Memory B cell (primary cell): ENCODE measurements at places on chromosomes 3 and 15.

DNA sequence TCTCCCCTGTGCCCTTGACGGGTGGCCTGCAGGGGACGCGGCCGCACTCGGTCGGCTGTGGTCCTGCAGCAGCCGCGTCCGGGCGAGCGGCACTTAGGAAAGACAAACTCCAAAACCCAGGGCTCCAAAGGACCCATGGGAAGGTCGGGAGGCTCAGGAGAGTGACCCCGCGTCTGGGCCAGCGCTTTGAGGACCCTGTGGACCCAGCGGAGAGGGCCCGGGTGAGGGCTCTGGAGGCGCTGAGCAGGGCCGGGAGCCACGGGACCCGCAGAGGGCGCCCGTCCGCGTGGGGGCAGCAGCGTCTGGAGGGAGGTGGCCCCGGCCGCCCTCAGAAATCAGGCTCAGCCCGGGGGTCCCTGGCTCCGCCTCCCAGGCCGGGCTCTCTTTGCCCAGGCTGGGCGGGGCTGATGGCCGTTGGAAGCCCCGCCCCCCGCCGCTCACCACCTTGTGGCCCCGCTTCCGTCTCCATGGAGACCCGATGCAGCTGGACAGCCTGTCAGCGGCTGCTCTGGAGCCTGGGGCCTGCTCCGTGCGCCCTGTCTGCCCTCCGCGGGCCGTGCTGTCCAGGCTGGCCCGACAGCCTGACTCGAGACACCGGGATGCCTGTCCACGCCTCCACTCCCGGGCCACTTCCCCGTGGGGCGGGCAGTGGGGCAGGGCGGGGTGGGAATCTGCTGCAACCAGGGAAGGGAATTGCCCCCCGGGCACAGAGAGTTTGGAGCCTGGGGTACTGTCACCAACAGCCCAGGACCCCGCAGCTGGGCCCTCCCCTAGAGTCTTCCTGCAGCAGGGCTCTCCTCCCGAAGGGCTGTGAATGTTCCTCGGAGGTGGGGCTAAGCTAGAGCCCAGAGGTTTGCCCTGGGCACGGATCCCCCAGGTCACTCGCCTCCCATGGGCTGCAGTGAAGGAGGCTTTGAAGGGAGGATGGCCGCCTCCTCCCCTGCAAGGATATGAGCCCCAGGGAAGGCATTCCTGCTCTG, 34.8 kb upstream of the RPL32 start:
- peak overlapping the region; percentile 21 for H3K4me3 ChIP-seq
- H3K36me3 ChIP-seq: no peaks in the 10 kb centered on the region
- peaks cover 4% of the 10 kb centered on the region for H3K4me1 ChIP-seq
- no peak for DNase-seq

DNA sequence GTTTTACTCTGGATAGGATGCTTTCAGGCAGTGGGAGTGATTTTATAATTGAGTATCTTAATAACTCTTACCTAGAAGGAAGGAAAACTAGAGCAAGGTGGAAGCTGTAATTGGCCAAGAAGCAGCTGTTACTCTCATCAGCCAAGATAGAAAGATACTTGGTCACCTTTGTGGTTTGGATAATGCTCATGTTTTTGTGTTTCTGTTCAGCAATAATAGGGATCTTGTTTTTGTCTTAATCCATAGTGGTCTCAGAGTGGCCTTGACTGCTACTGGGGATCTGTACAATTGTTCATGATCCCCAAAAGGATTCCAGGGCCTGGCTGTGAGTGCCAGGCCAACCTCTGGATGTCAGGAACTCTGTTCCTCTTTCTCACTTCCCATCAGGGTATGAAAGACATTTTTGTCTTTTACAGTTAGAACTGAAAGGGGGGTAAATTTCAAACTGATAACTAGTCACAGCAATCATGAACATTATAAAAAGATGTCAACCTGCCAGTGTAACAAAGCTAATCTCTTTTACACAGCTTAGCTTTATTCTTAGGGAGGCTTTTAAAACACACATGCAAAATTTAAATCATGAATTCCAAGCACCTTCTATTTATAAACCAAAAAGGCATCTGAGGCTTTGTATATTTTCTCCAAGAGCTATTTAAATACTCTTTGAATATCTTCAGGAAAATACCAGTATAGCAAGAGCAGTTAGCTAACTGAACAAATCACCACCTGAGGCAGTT, 6.0 kb downstream of the UBL7 start:
- peaks cover 7% of the 10 kb centered on the region for H3K4me1 ChIP-seq
- no peak overlapping the region for H3K27ac ChIP-seq
- no peak for DNase-seq
- no peaks in the 10 kb centered on the region for H3K27me3 ChIP-seq
- H3K4me3 ChIP-seq: no peak overlapping the region

GRCh38 chr3:127851899-127852298, 29.6 kb upstream of the MGLL start:
- no peak overlapping the region for H3K27ac ChIP-seq
- DNase-seq: no peak
- H3K36me3 ChIP-seq: no peaks in the 10 kb centered on the region

DNA sequence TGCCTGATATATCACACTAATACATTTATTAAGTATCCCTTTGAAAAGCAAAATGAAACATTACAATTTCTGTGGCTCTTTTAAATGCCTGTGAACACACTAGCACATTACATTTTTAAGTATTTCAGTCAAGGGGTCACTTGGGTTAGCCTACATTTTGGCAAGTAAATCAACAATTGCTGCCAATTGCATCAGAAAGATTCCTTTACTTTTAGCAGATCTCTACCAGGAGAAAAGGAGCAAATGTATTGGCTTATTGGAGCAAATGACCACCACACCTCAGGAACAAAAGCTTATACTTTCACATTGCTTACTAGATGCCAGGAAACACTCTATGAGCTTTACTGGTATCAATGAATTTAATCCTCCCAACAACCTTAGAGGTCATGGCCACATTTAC, 947.1 kb downstream of the FHIT start:
- no peak for DNase-seq
- no peak overlapping the region for H3K4me3 ChIP-seq
- no peaks in the 10 kb centered on the region for H3K27me3 ChIP-seq
- no peak overlapping the region for H3K27ac ChIP-seq
- H3K36me3 ChIP-seq: no peaks in the 10 kb centered on the region

GRCh38 chr3:138348754-138349739, 668 bp downstream of the MRAS start:
- no peaks in the 10 kb centered on the region for H3K36me3 ChIP-seq
- H3K4me3 ChIP-seq: no peak overlapping the region
- DNase-seq: no peak
- H3K27me3 ChIP-seq: peaks cover 23% of the 10 kb centered on the region
- no peak overlapping the region for H3K27ac ChIP-seq

DNA sequence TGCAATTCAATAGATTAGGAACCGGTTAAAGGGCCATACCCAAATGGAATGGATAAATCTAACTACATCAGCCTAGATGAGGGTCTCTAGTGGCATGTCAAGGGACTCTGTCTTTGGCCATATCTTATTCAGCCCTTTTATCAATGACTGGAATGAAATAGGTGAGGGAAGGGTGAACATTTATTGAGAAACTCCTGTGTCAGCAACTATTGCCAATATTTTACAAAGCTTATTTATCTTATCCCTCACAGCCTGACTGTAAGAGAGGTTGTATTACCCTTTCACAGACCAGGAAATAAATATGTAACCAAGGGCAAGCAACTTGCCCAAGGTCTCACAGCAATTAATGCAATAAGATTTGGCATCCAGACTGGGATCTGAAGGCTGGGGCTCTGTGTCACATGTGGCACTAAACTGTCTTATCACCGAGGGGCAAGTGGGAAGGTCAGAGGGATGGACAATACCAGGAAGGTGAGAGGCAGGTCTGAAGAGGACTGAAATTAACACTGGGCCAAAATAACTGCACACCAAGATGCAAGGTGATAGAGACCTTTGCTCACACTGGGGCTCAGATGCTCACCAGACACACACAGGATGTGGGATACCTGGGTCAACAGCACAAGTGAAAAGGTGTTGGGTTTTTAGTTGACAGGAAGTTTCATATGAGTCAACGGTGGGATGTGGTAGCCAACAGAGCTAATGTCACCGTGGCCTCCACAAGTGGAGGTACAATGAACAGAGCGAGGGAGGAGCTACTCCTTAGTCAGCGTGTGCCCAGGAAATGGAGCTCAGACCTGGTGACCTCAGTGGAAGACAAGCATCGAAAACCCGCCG, 261.3 kb downstream of the RPLP1 start:
- no peaks in the 10 kb centered on the region for H3K36me3 ChIP-seq
- H3K4me3 ChIP-seq: no peak overlapping the region
- H3K27ac ChIP-seq: peak overlapping the region; percentile 26
- peaks cover 15% of the 10 kb centered on the region for H3K4me1 ChIP-seq
- no peak for DNase-seq

DNA sequence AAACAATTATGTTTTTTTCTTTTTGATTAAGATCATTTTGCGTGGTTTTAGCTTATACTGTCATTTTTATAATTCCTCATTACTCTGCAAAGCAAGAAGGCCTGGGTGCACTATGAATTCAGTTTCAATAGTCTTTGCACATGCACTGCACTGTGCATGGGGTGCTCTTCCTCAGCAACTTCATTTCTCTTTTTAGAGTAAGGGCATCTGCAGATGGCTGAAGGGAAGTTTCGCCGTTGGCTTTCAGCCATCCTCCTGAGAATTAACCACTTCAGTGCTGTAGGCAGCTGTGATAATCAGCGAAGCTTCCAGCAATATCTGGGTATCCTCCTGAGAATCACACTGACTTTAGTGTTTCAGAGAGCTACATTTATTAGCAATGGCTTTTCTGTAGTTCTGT, 284.8 kb downstream of the GBE1 start:
- no peaks in the 10 kb centered on the region for H3K36me3 ChIP-seq
- no peaks in the 10 kb centered on the region for H3K4me1 ChIP-seq
- H3K4me3 ChIP-seq: no peak overlapping the region
- no peak overlapping the region for H3K27ac ChIP-seq

DNA sequence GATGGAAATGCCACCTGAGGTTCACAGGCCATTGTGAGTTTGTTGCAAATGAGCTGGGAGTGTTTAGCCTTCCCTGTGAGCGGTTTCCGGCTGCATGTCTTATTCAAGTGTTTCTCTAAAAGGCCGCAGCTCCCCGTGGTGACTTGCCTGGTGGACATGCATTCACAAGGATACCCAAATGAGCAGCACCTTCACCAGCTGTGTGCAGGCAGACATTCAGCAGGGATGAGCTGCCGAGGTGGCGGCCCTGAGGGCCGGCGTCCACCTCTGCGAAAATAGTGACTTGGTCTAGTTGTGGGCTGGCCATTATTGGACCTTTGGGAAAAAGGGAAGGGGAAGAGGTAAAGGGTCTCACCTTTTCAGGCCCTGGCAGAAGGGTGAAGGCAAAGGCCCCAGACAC, 23.4 kb downstream of the SPSB4 start:
- H3K36me3 ChIP-seq: no peaks in the 10 kb centered on the region
- H3K4me1 ChIP-seq: peaks cover 8% of the 10 kb centered on the region
- no peak overlapping the region for H3K4me3 ChIP-seq
- peaks cover 5% of the 10 kb centered on the region for H3K27me3 ChIP-seq

DNA sequence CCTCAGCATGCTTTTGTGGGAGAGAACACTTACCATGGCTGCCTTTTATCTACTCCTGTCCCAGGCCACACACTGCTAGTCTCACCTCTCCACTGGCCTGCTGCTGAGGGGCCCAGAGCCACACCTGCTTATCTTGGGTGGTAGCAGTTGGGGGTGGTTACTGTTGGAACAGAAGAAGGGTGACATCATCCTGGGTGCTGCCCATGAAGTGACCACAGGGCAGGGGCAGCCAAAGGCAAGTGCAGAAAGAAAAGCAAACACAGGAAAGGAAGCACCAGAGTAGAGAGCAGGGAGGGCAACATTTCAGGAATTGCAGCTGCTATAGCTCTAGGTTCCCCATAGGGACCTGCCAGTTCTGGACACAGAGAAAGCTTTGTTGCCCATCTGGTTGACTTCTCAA, 345.2 kb downstream of the VPS13C start:
- H3K4me1 ChIP-seq: no peaks in the 10 kb centered on the region
- peaks cover 3% of the 10 kb centered on the region for H3K27me3 ChIP-seq
- no peak for DNase-seq
- no peak overlapping the region for H3K27ac ChIP-seq
- no peaks in the 10 kb centered on the region for H3K36me3 ChIP-seq

GRCh38 chr3:52225452-52226228, at the start of gene TLR9:
Gene TLR9 (minus strand): TSS chr3:52225645. CDS start chr3:52225529, 116 bp downstream.
- peak within 1 kb of the TSS; percentile 93 for H3K4me3 ChIP-seq
- H3K4me1 ChIP-seq: peaks cover 48% of the 10 kb centered on the region
- H3K27me3 ChIP-seq: no peaks in the 10 kb centered on the region
- peaks cover 34% of the 10 kb centered on the region for H3K36me3 ChIP-seq

DNA sequence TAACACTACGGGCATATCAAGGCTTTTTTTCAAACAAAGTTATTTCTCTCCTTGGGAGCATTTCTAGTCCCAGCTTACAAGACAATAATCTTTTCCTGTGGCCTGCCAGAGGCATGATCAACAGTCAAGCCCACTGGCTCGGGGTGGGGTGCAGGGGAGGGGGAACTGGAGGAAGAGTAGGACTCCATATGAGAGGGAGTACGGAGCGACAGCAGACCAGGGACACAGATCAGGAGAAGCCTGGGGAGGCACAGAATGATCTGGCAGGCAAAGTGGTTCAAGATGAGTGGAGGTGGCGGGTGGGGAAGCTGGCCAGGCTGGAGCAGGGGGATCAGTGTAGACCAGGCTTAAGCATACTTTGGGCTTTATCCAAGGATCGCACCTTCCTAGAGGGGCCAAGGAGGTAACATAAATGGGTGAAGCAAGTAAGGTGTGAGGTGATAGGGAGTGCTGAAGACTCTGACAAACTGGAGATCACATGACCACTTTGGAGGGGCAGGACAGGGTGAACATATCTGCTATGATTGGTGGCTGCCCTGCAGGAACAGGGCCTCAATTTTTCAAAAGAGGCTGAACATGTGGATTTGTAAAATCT, 37.4 kb downstream of the KLF15 start:
- no peak for DNase-seq
- no peaks in the 10 kb centered on the region for H3K4me1 ChIP-seq
- H3K4me3 ChIP-seq: no peak overlapping the region
- H3K36me3 ChIP-seq: no peaks in the 10 kb centered on the region
- no peak overlapping the region for H3K27ac ChIP-seq

DNA sequence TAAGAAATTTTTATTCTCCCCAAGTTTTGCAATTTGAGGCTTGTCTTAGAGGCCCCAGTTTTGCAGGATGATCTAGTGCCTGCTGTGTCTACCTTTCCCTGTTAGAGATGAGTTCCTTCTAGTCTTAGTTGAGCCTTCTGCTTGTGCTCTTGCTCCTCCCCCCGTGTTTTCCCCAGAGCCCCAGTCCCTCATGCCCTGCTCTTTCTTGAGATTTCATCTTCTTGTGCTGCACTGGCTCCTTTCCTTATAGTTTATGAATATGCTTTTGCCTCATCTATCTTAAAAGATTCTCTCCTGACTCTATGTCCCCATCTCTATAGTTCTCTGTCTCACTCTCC, 4.7 kb downstream of the GAP43 start:
- no peak overlapping the region for H3K27ac ChIP-seq
- H3K27me3 ChIP-seq: peaks cover 16% of the 10 kb centered on the region
- no peak overlapping the region for H3K4me3 ChIP-seq
- H3K4me1 ChIP-seq: peaks cover 9% of the 10 kb centered on the region
- no peaks in the 10 kb centered on the region for H3K36me3 ChIP-seq
- DNase-seq: no peak

DNA sequence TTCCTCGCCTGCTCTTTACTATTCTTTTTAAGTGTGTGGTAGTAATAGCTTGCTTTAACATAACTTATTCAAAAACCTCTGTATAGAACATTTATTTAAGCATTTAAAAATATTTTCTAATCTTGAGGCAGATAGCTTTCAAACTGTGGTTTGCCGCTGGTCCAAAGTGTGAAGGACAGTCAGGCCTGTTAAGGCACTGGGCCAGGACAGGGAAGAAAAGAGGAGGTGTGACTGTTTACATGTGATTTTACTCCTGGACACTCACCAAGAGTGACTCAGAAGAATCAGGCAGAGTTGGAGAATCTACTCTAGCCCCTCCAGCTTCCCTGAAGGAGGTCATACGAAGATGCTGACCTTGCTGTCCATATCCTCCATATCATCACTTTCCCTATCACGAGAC, 44.7 kb downstream of the CEP152 start:
- no peak overlapping the region for H3K27ac ChIP-seq
- no peaks in the 10 kb centered on the region for H3K4me1 ChIP-seq
- H3K27me3 ChIP-seq: no peaks in the 10 kb centered on the region
- peaks cover 31% of the 10 kb centered on the region for H3K36me3 ChIP-seq
